ENCODE measurements at places on chromosomes 4 and X.

DNA sequence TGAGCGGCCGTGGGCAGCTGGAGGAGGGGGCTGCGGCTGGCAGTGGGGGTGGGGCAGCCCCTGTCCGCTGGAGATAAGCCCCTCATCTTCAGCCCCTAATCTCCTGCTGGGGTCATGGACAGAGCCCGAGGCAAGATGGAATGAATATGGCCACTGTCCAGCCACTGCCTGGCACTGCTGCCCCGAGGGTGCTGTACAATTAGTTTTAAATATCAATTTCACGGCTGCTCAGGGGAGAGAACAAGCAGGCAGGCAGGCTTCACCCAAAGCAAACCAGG is 64.1 kb upstream of the NKX1-1 start:
- no peak for DNase-seq

DNA sequence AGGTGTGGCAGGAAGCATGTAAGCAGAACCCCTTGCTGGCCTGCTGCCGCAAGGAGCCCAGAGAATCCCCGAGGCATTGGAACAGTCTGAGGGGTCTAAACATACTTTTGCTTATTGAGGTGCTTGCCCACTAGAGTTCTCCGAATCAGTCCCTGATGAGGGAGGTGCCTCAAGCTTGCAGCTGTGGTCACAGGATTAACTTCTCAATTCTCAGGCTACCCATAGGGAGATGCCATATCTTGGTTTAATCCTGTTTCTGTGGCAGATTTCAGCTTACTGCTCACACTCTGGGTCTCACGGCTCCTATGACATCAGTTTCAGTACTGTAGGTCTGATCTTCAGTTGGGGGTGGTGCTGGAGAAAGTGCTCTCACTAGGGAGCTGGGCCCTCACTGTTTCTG is 39.9 kb downstream of the CCNG2 start:
- no peak for DNase-seq

- DNase-seq: no peak
These were observed 150.3 kb downstream of the MSL3 start for GRCh38 chrX:11908371-11908770.

GRCh38 chr4:45131020-45131419 is 404.7 kb upstream of the GNPDA2 start:
- no peak for DNase-seq

GRCh38 chr4:185395238-185395955 is at the start of gene LRP2BP:
LRP2BP (minus strand) TSS chr4:185395924; CDS start chr4:185378186, 17,738 bp downstream.
- no peak for DNase-seq

DNA sequence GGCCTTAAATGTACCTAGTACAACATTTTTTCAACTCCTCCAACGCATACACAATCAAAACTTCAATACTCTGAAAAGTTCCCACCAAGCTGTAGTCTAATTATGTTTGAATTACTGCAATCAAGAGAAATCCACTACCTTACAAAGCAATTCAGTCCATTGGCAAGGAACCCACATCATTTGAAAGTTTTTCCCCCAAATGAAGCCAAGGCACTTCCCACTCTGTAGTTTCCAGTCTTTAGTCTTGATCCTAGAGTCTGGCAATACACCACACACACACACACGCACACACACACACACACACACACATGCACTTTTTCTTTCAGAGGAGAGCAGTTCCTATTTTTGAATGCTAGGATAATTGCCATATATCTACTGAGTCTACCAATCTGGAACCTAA is 79.6 kb downstream of the ANTXR2 start:
- no peak for DNase-seq

DNA sequence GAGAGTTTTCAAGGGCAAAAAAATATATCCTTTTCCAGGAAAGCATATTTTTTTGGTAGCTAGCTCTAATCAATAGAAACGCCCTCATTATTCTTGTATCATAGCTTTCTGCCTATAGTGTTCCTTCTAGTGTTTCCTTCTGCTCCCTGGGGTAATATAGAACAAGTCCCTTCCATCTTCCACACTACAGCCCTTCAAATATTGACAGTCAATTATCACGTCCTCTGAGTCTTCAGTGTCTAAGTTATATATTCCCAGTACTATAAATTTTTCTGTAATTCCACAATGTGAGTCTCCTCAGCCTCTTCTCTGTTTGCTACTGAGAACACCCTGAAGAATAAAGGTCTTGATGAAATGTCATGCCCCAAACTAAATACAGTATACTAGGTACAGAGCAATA is 1088.0 kb upstream of the PCDH7 start:
- no peak for DNase-seq

Data from RCC 7860 (cell line).